Fibroblast of lung (primary cell): ENCODE measurements at places on chromosomes 11 and 22.

GRCh38 chr11:9438611-9439010, 22.2 kb upstream of the ZNF143 start:
- no peak for DNase-seq

GRCh38 chr22:42425337-42425988, 6.7 kb downstream of the NFAM1 start:
- no peak for DNase-seq

- peak; percentile 97 for DNase-seq
Measured at GRCh38 chr22:42994917-42995562, 19.9 kb downstream of the PACSIN2 start.

GRCh38 chr22:28867191-28867590, 16.2 kb upstream of the ZNRF3 start:
- no peak for DNase-seq

GRCh38 chr22:22871536-22872278, 15.9 kb upstream of the IGLL5 start:
- DNase-seq = no peak

DNA sequence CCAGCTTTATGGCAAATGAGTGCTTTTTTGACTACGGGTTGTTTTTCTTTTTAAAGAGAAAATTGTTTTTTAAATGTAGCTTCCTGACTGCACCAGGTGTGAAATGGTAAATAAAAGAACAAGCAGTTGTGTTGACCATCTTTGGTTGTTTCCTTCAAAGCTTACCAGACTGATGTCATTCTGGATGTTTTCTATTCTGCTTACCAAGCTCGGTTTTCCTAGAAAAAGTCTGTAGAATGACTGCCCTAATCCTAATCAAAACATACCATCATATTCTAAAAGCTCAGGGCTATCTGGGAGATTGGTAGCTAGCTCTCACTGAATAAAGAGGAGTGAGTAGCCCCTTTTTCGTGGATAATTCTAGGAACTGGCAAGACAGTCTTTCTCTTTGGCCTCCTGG, 77.7 kb downstream of the GAB2 start:
- DNase-seq = no peak

- no peak for DNase-seq
Measured at GRCh38 chr11:104917271-104918112, 19.2 kb upstream of the CASP12 start.
